ACHN (cell line): ENCODE measurements at places on chromosomes 16 and 17.

DNA sequence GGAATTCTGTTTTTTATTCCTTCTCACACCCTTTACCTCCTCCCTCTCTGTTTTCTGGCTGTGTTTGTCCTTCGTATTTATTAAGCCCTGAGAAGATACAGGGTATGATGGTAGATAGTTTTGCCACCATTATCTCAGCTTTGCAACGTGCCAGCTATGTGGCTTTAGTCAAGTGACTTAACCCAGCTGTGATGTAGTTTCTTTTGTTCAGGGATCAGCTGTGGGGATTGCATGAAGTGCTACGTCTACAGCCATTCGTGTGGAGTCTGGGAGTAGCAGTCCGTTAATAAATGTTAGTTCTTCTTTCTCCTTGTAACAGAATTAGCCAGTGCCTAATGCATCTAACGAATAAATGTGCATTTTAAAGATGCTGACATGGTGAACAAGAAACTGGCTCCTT is 128.4 kb downstream of the HAPSTR1 start:
- DNase-seq = no peak

GRCh38 chr17:48110761-48111160 is 3.2 kb downstream of the SNX11 start:
- DNase-seq = no peak

DNA sequence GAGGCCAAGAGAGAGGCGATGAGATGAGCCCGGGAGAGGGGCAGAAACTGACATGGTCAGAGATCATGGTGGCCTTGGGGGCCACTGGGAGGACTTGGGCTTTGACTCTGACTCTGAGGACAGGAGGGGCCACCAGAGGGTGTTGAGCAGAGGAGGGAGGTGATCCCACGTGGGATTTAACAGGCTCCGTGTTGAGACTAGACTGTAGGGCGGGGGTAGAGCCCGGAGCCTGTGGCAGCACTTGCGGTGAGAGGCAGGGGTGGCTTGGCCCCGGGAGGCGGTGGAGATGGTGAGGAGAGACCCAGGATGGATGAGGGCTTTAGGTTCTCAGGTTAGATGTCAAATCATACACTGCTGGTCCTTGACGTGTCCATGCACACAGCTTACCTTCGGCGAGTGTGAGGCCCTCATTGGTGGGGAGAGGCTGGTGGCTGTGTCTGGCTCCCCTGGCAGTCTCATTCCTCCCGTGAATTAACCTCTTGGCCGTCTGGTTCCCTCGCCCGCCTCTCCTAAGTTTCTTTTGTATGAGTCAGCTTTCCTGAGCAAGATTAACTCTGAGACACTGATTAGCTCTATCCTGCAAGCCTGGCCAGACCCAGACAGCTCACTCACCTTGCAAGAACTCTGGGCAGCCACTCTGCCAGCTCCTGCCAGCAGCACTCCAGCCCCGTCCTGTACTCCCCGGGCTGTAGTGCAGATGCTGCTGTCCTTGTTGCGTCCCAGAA is 39.7 kb downstream of the VPS35L start:
- DNase-seq = no peak

GRCh38 chr17:38353086-38353604 is 1.5 kb downstream of the SOCS7 start:
- no peak for DNase-seq

DNA sequence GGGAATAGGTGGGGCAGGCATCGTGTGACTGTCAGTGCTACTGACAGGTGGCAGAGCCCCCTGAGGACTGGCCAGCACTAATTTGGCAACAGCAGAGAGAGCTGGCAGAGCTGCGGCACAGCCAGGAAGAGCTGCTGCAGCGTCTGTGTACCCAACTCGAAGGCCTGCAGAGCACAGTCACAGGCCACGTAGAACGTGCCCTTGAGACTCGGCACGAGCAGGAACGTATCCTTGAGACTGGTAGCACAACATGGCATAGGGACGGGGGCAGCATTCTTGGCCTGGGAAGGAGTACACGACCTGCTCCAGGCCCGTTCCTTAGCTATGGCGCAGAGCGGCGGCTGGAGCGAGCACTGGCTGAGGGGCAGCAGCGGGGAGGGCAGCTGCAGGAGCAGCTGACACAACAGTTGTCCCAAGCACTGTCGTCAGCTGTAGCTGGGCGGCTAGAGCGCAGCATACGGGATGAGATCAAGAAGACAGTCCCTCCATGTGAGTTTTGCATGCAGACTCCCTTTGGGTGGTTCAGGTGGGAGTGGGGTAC is 3.0 kb upstream of the NRN1L start:
- no peak for DNase-seq

- DNase-seq = peak; percentile 46
These were observed 11.6 kb upstream of the METRNL start for GRCh38 chr17:83067718-83068261.

- peak; percentile 61 for DNase-seq
These were observed 5.9 kb downstream of the SLC38A7 start for GRCh38 chr16:58678716-58679115.

DNA sequence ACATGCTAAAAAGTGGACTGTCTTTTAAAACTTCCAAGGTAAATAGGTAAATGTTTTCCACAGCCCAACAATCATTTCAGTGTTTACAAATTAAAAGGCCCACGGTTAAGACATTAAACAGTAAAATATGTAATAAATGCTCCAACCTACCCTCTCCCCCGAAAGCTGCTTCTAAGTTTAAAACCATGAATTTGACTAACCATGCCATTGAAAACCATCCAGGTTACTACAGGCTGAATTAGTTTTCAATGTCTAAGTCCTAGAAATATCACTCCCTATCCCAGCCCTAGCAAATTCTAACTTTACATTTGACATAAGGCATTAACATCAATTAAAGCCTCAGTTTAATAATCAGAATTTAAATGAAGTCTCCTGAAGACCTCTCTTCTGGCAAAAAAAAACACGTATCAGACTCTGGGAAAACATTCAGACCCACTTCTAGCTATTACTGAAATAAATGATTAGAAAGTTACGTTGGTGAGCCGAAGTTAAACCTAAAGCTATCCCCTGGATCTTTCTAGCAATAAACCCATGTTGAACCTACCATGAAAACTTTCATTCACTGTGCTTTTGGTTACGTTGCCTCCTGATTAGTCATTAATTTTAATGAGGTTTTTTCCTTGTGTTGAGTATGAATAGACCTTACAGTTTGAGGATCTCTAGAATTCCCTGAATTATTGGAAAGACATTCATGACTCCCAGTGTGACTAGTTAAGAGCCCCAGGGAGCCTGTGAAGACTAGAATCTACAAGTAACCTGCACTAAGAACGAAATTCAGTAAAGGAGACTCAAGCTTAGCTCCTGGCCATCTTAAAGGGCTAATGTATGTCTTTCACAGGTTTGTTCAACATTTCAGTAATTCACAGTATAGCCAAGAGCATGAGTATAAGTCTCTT is 1.7 kb upstream of the POLG2 start:
- DNase-seq = peak; percentile 38

GRCh38 chr16:17354141-17354601 is 116.6 kb downstream of the XYLT1 start:
- no peak for DNase-seq

DNA sequence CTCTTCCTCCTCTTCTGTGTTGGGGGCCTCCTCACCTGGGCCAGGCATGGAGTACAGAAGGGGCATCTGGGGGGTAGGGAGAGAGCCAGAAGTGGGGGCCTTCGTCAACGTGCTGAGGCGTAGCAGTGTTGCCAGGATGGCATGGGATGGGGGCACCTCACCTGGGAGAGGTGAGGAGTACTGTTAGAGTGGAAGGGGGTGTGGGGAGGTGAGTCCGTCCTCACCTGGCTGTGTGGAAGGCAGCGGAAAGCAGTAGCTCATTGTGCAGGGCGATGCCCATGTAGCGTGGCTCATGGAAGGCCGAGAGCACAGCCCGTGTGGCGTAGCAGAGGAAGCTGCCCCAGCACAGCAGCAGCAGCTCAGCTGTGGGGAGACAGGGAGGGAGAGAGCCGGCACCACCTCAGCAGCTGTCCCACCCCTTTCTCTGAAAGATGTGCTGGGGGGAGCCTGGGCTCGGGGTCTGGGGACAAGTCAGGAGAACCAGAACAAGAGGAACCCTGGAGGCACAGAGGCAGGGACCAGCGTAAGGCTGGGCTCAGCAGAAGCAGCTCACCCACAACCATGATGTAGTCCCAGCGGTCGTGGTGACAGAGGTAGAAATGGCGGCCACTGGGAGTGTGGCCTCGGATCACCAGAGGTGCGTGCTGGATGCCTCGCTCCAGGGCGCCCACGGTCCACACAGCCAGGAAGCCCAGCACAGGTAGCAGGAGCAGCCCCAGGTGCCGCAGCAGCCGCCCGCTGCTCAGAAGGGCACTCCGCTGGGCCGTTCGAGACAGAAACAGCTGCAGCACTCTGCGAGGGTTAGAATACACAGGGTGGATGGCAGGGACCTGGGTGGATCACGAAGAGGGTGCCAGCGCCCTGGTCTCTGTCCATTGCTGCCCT is 9.0 kb downstream of the GPR179 start:
- no peak for DNase-seq
